ENCODE measurements at places on chromosomes 11 and 22.

DNA sequence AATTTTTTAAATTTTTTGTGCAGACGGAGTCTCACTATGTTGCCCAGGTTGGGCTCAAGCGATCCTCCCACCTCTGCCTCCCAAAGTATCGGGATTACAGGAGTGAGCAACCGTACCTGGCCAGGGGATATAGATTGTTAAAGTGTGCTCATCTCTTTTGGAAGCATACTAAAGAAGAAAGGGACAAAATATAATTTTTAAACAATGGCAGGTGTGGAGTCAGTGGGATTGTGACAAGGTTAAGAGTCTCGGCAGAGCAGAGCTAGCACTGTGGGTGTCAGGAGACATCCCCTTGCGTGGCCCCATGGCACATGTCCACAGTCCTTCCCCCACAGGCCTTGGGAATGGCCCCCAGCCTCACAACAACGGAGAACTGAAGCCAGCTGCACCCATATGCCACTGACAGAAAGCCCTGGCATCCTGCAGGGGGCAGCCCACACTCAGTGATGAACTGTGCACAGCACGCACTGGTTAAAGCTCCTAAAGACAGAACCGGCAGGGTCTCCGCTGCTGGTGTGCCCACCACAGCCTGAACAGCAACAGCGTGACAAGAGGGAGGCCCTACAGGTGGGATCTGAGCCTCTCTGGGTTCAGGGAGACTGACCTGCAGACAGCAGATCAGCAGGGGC, 29.9 kb downstream of the SERPIND1 start:
- DNase-seq: peak; percentile 4

DNA sequence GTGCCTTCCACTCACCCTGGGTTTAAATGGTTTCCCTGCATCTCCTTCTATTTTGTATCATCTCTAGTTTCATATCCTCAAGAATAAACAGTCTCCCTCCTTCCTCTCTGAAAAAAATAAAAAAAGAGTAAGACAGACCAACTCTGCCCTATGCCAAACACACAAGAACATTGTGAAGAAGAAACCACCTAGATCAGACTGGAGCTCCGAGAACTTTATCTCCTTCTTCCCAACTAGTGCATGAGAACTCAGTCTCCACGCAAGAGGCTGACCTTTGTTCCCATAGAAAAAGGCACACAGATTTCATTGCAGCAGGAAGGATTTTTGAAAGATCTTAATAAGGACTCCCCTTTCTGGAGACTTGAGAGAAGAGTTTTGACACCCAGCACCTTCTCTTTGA, 8.7 kb upstream of the PEX26 start:
- DNase-seq: no peak

GRCh38 chr11:18285841-18286240, 19.8 kb downstream of the SAA1 start:
- DNase-seq: no peak

GRCh38 chr11:43686207-43686606, 5.7 kb downstream of the HSD17B12 start:
- no peak for DNase-seq

DNA sequence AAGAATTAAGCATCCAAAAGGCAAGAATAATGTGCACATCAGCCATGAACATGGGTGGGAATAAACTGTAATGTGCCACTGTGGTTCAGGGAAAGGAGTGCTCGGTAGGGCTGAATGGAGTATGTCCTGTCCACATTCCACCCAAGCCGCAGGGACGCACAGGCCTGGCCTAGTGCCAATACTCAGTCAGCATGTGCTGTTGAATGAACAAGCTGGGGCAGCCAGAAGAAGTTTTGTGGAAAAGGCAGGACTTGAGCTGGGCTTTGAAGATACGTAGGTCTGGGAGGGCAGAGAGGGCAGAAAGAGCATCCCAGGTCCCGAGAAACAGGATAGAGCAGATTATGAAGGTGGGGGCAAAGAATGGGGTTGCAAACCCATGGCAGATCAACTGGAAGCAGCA, 60.0 kb upstream of the PLET1 start:
- no peak for DNase-seq

DNA sequence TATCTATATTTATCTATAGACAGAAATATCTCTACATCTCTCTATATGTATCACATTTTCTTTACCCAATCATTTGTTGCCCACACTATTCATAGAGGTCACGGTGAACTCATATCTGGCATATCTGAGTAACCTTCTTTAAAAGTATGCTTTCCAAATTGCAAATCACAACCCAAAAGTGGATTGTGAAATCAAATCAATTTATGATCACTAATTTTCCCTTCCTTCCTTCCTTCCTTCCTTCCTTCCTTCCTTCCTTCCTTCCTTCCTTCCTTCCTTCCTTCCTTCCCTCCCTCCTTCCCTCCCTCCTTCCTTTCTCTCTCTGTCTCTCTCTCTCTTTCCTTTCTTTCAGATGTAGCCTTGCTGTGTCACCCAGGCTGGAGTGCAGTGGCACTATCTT, 448.0 kb upstream of the CCDC90B start:
- DNase-seq: no peak

DNA sequence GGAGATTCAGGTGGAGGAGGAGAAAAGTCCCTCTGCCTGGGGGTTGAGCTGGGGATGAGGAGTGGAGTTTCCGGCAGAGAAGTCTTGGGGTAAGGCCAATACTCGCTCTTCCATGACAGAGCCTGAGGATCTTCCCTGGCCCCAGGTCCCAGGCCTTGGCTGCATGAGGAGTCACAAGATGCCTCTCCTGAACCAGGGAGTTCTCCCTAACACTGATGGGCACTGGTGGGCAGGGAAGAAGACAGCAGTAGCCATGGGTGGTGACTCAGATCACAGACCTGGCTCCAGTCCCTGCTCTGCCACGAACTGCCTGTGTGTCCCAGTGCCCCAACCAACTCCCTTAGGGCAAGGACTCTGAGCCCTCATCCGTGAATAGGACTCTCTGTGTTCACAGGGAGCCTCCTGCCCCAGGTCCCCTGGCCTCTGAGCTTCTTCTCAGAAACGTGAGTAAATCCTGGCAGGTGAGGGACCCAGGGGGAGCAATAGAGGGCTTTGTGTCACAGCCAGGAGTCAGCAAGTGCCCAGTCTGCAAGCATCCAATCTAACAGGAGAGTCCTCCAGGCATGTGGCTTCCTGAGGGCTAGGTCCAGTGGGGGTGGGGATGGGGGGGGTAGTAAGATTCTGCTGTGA, 45.5 kb upstream of the FTH1 start:
- DNase-seq: no peak

- no peak for DNase-seq
Observed at GRCh38 chr11:3767536-3767935, 29.8 kb downstream of the NUP98 start.

GRCh38 chr11:5541427-5541826, 6.9 kb downstream of the OR52H1 start:
- no peak for DNase-seq

- no peak for DNase-seq
Observed at GRCh38 chr11:3056296-3057068, 741 bp downstream of the CARS1 start.

GRCh38 chr11:45320371-45320770, 34.2 kb upstream of the SYT13 start:
- DNase-seq: no peak

GRCh38 chr11:79417069-79417920, 23.5 kb downstream of the TENM4 start:
- no peak for DNase-seq

DNA sequence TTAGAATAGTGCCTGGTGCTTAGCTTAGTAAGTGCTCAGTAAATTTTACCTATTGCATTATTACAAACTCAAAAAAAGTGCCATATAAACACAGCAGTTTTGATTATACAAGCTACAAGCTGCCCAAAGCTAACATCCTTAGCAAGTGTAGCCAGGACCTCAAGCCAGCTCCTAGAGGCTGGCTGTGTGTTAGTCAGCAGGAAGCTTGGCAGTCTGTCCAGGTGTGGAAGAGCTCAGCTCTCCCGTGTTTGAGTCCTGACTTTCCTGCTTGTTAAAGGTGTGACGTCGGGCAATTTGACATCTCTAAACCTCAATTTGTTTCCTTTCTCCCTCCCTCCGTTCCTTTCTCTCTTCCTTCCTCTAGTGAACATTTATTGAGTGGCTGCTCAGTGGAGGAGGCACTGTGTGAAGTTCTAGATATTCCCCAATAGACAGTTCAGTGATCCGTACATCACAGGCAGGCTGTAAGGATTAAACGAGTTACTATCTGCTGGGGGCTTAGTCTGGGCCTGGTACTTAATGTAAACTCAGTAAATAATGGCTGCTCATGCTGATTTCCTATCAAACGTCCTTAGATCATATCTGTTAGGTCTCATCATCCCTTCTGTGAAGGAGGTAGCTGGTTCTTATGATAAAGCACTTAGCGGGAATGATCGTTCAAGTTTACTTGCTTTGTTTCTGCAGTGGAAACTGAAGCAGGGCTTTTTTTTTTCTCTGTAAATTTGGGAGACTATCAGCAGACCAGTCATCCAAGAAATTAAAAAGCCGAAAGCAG, 68.7 kb downstream of the PRR5L start:
- no peak for DNase-seq

All from NCI-H1417 (cell line).